ENCODE measurements at places on chromosomes 12 and 14.
A peak's percentile ranks its signal among the peaks of the same experiment; 100 is the strongest.

- DNase-seq, result no peak
Measured at GRCh38 chr14:59313144-59313651, 124.7 kb downstream of the DAAM1 start.

GRCh38 chr14:97395068-97395467 is 597.9 kb downstream of the VRK1 start:
- no peak for DNase-seq

- no peak for DNase-seq
Measured at GRCh38 chr12:131101006-131101405, 147.3 kb downstream of the ADGRD1 start.

- no peak for DNase-seq
Measured at GRCh38 chr12:18882690-18883089, 144.8 kb downstream of the CAPZA3 start.

DNA sequence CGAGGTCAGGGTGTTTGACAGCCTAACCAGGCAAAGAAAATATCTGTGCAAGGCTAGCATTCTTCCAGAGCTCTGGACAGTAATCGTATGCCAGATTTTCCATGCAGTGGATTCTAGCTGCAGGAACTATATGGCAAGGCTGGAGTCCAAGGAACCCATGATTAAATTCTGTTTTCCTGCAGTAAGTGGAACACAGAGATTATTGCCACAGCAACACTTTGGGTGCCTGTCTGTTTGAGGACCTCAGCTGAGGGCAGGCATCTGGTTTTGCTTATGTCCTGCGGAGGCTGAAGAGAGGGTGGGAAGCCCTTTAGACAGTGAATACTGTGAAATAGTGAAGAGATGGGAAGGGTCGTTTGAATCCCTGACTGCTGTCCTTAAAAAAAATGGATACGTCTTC is 104.4 kb downstream of the DAD1 start:
- no peak for DNase-seq

- peak; percentile 35 for DNase-seq
Measured at GRCh38 chr14:81371802-81372201, 28.3 kb downstream of the STON2 start.

DNA sequence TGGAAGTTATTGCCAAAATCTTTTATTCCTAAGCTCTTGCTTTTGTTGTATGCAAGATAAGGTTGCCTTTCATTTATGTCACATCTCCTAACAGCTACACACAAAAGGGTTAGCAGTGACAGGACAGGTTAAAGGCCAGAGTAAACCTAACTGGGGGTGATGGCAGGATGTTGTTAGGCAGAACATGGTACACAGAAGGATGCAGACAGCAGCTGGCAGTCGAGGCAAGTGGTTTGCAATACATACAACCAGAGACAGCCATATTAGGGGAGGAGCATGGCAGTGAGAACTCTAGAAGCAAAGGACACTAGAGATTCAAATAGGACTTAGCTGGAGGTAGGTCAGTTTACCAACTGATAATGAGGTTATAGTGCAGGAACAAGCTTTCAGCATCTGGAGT is 2.7 kb upstream of the ABCD2 start:
- DNase-seq, result no peak

DNA sequence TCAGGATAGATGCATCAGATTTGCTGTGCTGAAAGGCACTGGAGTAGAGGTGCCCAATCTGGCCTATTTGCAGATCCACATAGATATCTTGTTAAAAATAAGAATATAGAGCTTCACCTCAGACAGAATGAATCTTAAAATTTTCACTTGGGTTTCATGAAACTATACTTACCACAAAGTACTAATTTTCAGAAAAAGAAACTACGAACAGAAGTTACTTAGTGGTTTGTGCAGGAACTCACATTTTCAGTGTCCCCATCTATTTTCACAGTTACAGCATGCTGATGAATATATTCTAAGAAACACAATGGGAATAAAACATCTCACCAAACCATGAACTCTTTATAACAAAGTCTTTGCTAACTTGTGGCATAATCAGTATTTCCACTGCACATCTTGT is 449.4 kb downstream of the RERGL start:
- DNase-seq, result no peak

DNA sequence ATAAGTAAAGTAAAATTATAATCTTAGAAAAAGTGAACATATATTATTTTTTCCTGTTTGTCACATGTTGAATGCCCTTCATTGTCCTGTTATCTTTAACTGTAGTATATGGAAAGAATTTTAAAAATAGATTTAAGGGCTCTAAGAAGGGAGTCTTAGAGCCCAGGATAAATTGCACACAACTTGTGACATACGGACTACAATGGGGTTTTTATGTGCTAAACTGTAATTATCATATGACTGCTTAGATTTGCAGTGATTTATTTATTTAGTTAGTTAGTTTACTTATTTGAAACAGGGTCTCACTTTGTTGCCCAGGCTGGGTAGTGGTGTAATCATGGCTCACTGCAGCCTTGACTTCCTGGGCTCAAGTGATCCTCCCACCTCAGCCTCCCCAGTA is 187.8 kb upstream of the HMGA2 start:
- DNase-seq, result no peak

DNA sequence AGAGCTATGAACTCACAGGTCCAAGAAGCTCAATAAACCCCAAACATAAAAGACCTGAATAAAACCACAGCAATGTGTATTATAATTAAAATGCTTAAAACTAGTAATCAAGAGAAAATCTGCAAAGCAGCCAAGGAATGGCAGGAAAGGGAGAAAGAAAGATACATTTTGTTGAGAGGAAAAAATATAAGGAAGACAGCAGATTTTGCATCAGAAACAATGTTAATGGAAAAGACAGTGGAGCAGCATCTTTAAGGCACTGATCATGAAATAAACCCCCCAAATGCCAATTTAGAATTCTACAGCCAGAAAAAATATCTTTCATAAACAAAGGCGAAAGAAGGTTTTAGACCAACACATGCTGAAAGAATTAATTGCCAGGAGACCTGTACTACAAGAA is 39.3 kb downstream of the RAN start:
- DNase-seq, result no peak

GRCh38 chr14:97177016-97177415 is 379.8 kb downstream of the VRK1 start:
- peak; percentile 29 for DNase-seq

- no peak for DNase-seq
Measured at GRCh38 chr12:92381856-92382255, 236.2 kb upstream of the BTG1 start.

GRCh38 chr14:22657861-22658260 is 13.7 kb upstream of the OR6J1 start:
- peak; percentile 8 for DNase-seq

- DNase-seq, result no peak
Measured at GRCh38 chr12:103442822-103443221, 52.9 kb downstream of the C12orf42 start.

- DNase-seq, result no peak
Measured at GRCh38 chr12:122089077-122089476, 10.5 kb downstream of the MLXIP start.

- DNase-seq, result no peak
Measured at GRCh38 chr14:32817780-32818179, 120.9 kb upstream of the NPAS3 start.

DNA sequence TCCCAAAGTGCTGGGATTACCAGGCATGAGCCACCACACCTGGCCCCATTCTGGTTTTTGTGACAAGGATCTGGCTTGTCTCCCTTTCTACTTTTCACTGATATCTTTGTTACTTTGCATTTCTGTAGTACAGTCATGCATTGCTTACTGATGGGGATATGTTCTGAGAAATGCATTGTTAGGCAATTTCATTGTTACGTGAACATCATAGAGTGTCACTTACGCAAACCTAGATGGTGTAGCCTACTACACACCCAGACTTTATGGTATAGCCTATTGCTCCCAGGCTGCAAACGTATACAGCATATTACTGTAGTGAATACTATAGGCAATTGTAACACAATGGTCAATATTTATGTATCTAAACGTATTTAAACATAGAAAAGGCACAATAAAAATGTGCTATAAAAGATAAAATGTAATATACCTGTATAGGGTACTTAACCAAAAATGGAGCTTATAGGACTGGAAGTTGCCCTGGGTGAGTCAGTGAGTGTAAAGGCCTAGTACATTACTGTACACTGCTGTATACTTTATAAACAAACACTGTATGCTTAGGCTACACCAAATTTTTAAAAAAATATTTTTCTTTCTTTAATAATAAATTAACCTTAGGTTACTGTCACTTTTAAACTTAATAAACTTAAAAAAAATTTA is 16.0 kb downstream of the MRPL42 start:
- no peak for DNase-seq
